ENCODE measurements at places on chromosomes 2 and 18. TPM values are rescaled to one million over a fixed set of nuclear protein-coding genes. Genes with fewer than 3 reads are reported as not detected.

FAM168B gene
- total RNA-seq = 69.6 TPM

GRCh38 chr2:48254839-48255238, 275.1 kb upstream of the STON1 start:
- no peak for DNase-seq

DNA sequence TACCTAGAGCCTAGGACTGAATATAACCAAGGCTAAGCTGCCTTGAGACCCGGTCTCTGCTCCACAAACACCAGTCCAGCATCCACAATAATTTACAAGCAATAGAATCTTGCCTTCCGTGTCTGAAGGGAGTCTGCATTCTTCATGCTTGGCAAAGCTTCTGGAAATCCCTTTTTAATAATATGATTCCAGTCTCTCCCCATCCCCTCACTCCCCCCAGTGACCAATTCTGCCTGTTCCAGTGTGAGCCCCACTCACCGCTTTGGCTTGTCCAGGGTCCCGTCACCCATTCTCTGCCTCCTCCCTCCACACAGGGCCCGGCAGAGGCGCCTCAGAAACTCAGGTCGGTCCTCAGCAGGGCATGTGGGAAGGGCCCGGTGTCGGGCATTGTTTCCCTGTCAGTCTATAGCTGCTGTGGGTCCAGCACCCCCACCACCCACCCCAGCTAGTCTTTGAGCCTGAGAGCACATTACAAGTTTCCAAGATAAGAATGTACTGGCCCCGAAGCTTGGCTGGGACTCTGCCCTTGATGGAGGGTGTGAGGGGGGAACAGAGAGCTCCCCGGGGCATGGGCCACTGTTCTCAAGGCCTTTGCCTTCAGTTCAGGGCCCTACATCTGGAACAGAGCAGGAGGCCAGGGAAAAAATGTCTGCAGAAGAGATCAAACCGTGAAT, 129.7 kb upstream of the MYCN start:
- DNase-seq = no peak

GRCh38 chr2:183349091-183349490, 224.8 kb downstream of the NUP35 start:
- DNase-seq = no peak

PAIP2B gene
- 1.5 TPM for total RNA-seq

IL1A gene
- total RNA-seq = not detected

- DNase-seq = no peak
These were observed 39.2 kb downstream of the SCN1A start for GRCh38 chr2:166088634-166089033.

- DNase-seq = no peak
These were observed 234.8 kb upstream of the SMAD2 start for GRCh38 chr18:48165111-48165866.

GRCh38 chr18:32802591-32803451, 30.0 kb upstream of the KLHL14 start:
- DNase-seq = no peak

RRM2 gene
- 46.9 TPM for total RNA-seq

MSH2 gene
- 46.3 TPM for total RNA-seq
